Gastrocnemius medialis (tissue), 4 donors: ENCODE measurements at places on chromosomes 2 and 18.

GRCh38 chr2:42183775-42184174, 14.6 kb downstream of the EML4 start:
- DNase-seq, result no peak

DNA sequence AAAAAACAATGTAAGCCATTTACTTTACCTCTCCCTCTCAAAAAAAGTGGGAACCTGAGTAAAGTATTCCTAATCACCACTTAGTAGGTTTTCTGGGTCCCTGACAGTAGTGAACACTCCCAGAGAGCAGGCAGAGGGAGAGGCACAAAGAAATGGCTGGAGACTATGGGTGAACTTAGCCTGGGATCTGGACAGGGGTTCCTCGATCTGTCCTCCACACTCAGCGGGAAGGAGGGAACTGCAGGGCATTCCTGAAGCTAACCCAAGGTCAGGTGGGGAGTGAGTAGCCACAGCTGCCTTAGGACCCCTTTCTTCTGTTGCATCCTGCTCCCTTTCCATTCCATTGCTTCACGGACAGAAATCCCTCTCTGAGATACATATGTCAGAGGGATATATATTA, 155.3 kb downstream of the TPGS2 start:
- DNase-seq, result no peak

DNA sequence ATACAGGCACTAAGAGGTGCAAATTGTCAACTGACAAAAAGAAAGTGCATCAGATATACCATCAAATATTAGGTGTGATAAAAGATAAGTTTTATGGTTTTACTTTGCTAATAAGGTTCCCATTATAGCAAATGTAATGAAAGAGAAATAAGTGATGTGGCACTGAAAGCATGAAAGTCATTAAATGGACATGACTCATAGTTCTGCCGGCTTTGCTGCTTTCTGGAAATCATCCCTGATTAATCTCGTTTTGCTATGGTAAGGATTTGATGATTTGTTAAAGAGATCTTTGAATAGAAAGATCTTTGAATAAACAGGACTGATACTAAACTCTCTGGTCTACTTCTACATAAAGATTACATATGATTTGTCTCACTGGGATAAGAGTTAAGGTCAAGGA, 72.7 kb downstream of the CLIP4 start:
- no peak for DNase-seq

DNA sequence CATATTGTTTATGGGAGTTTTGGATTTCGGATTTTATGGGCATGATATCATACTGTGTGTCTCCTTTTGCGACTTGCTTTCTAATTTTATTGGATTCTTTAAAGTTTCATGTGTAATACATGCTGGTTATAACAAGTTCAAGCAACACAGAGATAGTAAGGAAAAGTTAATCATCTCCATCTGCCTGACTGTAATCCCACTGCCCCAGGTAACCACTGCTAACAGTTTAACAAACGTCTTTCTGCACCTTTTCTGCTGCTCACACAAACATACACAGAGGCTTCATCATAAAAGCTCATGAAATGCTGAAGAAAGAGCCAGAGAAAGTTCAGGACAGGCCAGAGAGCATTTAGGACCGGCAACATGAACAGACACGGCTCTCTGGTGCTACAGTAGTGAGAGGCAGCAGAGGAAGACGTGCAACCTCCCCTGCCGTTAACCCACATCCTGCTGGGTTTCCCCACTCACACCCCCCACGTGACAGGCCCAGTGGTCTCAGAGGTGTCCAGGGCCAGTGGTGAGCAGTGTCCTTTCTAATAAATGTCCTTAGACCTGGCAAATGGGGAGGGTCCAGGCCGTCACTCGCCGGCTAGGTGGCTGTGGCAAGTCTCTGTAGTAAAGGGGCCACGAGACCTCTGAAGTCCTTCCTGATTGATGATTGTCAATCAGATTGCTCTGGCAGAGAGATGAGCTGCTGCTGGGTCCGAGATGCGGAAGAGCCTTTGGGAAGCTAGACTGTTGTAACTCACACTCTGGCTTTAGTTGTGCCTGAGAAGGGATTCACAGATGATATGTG, 43.0 kb upstream of the SLC1A4 start:
- DNase-seq, result no peak

GRCh38 chr2:190909680-190910079, 29.1 kb downstream of the GLS start:
- no peak for DNase-seq

GRCh38 chr2:27184115-27184514, 27.7 kb upstream of the ATRAID start:
- DNase-seq, result peak; percentile 62
